Skeletal muscle cell (primary cell): ENCODE measurements at places on chromosomes 5 and 9.

DNA sequence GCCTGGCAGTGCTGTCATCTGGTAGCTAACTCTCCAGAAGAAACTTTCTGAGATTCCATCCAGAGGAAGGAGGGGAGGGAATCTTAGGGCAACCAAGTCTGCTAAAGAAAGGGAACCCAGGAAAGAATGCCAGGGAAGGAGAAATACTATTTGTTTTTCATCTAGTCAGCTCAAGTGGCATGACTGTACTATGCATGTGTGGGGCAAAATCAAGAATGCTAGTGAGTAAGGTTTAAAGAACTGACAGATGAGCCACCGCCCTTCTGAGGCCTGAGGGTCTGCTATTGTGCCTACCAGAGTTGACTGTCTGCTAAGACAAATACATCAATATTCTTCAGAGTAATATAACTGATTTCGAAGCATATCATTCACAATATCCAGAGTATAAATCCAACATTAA lies 204.2 kb downstream of the SLC12A2 start:
- no peak for DNase-seq

DNA sequence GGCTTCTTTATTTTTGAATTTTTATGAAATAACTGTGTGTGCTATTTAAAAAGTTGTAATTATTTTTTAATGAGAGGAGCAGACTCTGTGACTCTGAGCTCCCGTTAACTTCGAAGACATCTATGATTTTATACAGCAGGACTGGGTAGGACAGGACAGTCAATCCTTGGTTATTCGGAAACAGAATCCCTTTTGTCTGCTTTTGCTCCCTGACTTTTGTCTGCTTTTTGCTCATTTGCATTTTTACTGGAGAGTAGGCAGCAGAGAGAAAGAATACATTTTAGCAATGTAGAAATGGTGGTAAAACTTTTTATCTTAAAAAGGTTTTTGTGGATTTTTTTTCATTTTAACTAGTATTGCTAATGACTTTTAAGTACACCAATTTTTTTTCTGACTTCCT lies 303.6 kb downstream of the ARHGAP26 start:
- no peak for DNase-seq

DNA sequence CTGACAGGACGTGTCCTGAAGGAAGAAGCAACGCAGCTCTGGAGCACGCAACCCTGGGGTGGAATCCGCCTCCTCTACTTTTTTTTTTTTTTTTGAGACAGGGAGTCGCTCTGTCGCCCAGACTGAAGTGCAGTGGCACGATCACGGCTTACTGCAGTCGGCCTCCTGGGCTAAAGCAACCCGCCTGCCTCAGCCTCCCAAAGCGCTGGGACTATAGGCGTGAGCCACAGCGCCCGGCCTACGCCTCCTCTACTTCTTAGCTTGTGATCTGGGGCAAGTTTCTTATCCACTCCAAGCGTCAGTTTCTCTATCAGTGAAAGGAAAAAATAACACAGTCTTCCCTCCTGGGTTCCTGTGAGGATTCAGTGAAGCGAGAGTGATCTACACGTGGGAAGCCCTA lies 96.1 kb upstream of the RAPGEF1 start:
- no peak for DNase-seq

DNA sequence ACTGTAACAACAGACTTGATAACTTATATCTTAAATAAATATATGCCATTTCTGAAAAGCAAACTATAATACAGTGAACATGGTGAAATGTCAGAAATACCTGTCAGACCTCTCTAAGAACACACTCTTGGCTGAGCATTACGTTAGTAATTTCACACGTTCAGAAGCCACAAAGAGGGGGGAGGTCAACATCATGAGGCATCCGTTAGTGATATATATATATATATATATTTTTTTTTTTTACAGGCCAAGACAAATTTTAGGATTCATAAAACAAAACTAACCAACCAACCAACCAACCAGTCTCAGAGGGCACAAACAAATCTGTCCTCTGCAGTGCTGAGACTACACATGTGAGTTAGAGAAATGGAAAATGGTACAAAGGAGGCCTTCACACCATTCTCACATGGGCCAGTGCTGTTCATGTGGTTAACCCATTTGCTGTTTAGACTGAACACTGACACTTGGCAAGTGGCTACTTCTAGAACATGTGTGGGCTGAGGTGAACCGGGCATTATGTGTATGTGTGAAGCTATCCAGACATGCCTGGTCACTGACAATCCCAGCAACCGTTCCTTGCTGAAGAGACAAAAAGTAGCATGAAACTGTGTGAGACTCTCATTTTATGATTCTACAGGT lies 54.5 kb downstream of the ELL2 start:
- DNase-seq: no peak

DNA sequence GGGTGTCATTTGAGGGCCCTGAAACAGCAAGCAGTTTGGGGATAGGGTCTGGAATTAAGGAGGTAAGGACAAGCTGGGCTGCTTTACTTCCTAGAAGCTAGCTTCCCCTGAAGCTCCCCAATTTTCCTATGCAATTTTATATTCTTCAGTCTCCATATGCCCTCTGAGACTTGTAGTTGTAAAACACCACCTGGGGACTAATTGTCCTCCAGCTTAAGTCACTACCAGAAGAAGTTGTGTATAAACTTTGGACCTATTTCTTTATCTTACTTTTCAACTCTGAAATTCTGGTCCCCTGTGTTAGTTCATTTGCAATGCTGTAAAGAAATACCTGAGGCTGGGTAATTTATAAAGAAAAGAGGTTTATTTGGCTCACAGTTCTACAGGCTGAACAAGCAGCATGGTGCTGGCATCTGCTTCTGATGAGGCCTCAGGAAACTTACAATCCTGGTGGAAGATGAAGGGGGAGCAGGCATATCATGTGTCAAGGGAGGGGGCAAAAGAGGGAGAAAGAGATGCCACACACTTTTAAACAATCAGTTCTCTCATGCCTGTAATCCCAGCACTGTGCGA lies 41.1 kb upstream of the CPEB4 start:
- DNase-seq: no peak

DNA sequence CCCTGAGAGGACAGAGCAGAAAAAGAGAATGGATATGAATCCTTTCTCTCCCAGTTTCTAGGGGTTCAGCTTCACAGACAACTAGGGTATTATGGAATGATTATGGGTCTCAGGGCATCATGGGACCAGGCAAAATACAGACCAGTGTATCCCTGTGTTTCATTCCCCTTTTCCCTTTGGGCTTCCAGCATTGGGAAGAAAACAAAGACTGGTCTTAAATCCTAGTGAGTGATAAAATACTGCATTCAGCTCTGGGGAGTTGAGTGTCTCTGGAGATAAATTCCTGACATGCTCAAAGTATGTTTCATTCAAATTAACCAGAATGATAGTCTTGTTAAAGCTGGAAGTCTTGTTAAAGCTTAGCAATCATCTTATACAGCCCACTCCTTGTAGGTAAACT lies 2.4 kb upstream of the POU4F3 start:
- no peak for DNase-seq

DNA sequence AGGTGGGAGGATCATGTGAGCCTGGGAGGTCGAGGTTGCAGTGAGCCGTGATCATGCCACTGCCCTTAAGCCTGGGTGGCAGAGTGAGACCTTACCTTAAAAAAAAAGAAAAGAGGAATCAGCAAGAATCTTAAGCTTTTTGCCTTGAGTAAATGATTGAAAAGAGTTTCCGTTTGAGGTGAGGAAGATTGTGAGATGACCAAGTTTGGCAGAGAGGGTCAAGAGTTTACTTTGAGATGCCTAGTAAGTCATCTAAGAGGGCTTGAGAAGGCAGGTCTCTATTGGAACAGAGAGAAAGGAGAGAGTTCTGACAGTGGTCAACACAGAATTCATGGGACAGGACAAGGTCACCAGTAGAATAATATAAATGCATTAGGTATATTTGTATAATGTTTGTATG lies 572.1 kb downstream of the TLE4 start:
- no peak for DNase-seq

DNA sequence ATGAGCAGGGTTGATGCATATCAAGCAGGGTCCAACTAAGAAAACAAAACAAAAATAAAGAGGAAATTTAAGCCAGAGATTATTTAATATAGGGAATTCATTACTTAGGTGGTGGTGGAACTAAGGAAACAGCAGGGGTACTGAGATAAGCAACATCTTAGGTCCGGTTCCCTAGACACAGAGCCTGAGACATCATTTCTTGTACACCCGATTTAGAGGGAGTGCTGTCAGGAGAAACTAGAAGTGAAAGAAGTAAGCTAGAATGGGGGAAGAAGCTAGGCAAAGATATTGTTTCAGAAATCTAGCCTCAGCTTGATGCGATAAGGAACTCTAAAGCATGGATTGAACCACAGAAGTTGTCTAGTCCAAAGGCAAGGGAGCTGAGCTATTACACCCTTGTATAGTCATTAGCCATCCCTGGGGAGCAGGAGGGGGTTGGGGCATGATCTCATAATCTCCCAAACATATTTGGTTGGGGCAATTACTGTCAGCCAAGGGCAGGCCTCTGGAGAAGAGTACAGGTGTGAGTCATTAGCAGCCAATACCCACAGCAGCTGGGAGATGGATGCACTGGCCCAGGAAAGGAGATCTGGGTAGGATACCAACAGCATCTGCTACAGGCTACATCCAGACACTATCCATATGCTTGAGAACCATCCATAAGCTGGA lies 194.5 kb downstream of the ARL15 start:
- no peak for DNase-seq

DNA sequence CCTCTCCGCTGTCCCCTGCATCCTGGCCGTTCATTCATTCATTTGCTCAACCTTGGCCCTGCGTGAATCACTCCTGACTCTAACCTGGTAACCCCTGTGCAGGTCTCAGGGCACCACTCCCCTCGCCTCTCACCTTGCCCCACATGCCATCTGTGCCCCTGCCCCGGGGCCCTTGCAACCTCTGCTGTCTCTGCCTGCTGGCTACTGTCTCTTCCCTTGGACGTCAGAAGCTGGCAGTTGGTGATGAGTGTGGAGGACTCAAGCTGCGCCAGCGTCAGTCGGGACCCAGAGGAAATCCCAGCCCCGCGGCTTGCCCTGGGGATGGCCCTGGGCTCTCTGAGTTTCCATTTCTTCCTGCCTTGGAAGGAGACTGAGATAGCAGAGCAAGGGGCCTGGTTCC lies 154.9 kb downstream of the OLFM1 start:
- DNase-seq: no peak

GRCh38 chr9:109817146-109817845 lies 37.3 kb downstream of the PALM2AKAP2 start:
- DNase-seq: no peak

DNA sequence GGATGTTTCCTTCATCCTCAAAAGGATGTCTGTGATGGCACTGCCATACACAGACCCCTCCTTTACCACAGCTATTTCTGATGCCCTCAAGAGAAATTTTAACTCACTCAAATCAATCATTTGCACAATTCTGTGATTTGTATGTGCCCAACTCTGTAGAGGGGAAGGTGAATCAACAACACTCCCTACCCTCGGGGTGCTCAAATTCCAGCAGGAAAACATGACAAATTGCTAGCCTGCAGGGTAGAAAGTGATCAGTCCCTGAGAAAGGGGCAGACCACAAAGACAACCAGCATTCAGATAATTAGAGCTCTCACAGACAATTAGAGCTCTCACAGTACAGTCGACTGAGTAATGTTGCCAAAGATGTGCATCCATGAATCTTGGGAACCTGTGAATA lies 45.3 kb upstream of the FOXE1 start:
- DNase-seq: no peak

DNA sequence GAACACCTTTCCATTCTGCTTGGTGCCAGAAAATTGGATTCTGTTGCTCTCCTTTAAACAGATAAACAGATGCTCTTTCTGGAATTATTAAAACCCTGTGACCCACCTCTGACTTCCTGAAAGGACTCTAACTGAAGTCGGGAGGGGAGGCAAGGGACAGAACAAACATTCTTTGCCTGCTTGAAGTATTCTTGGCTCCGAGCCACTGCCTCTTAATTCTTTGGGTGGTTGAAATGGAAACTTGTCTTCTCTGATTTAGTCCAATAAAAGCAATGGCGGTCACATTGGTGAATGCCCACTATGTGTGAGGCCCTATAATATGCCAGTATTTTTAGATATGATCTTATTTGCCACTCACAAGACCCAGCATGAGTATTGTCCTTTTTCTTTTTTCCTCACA lies 236.8 kb downstream of the SLIT3 start:
- DNase-seq: no peak

GRCh38 chr9:134571946-134572917 lies 69.4 kb upstream of the COL5A1 start:
- no peak for DNase-seq

DNA sequence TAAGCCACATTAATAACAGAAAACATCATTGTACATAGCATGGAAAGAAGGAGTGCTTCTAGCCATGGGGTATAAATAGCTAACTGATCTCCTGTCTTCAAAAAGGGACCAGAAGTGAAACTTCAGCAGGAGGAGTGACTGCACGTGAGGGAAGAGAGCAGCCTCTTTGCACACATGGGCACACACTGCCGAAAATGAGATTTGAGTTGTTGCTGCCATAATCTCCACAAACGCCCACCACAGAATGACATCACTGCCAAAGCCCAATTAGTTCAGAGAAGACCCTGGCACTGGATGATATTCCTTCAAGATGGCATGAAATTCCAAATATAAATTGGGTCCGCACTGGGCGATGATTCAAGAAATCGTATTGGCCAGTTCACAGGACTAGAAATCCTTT lies 238.9 kb upstream of the NR4A3 start:
- DNase-seq: no peak

DNA sequence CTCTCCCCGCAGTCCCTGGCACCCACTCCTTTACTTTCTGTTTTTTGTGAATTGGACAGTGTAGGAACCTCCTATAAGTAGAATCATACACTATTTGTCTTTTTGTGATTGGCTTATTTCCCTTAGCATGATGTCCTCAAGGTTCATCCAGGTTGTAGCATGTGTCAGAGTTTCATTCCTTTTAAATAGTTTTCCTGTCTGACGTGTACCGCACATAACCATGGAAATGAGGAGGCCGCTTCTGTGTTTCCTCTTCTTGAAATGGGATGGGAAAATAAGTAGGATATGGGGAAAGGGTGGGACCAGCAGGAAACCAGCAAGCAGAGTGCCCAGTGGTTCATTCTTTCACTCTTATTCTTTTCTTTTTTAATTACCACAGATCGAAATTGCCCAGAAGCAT lies 72.6 kb upstream of the ENTREP1 start:
- DNase-seq: no peak

DNA sequence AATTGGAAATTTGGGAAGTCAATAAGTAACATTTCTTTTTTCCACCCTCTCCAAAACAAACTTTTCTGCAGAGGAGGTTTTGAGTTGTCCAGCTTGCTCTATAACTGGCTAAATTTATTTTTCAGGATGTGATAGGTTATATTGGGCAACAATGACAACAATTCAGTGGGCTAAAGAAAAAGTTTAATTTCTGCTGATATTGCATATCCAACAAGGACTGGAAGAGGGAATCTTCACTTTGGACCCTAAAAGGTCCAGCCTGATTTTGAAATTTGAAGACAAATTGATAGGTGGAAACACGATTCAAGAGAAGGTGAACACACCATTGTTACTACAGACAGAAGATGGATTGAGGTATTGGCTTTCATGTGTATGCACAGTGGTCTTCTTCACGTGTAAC lies 393.1 kb downstream of the BRINP1 start:
- no peak for DNase-seq

GRCh38 chr5:77024490-77024889 lies 5.7 kb upstream of the AGGF1 start:
- no peak for DNase-seq
